NCI-H2081 treated with DMSO at 0.1 percent for 48 hours (cell line): ENCODE measurements at places on chromosomes 5 and 9.

DNA sequence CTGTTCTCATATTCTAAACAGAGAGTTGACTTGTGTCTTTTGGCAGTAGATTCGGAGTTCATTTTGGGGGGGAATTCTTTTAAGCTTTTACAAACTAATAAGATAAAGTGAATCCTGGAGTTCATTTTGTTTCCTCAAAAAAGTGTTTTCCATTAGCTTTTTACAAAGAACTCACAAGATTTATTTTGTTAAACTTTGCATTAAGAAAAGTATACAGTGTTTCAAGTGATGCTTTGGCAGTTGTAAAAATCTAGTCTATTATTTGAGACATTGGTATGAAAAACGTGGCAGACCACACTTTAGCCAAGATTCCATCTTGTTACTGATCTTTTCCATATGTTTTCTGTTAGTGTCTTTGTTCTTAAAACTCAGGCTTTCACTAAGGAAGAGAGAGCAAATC lies 1.2 kb upstream of the OMD start:
- DNase-seq, result no peak

DNA sequence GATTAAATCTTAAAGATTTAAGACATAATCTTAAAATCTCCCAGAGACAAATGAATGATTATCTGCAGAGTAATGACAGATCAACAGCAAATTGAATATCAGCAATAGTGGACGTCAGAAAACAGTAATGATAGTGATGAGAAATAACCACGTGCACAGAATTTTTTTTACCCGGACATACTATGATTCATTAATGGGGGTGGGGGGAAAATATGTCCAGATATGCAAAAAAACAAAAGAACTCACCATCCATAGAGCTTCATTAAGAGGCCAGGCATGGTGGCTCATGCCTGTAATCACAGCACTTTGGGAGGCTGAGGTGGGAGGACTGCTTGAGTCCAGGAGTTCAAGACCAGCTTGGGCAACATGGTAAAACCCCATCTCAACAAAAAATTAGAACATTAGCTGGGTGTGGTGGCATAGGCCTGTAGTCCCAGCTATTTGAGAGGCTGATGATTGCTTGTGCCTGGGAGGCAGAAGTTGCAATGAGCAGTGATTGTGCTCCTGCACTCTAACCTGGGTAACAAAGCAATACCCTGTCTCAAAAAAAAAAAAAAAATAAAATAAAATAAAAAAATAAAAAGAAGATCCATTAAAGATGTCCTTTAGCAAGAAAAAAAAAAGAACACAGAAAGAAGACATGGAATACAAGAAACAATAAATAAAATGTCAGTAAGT lies 30.9 kb upstream of the SHOC1 start:
- DNase-seq, result no peak

- no peak for DNase-seq
Measured at GRCh38 chr9:137412431-137412830, 10.5 kb downstream of the EXD3 start.

GRCh38 chr5:90866333-90866732 lies 307.7 kb downstream of the ADGRV1 start:
- no peak for DNase-seq

- DNase-seq, result no peak
Measured at GRCh38 chr9:113796646-113797426, 79.3 kb upstream of the ZNF618 start.

- no peak for DNase-seq
Measured at GRCh38 chr5:56612759-56613158, 202.6 kb upstream of the MAP3K1 start.

- no peak for DNase-seq
Measured at GRCh38 chr5:170181902-170182301, 50.9 kb upstream of the C5orf58 start.

DNA sequence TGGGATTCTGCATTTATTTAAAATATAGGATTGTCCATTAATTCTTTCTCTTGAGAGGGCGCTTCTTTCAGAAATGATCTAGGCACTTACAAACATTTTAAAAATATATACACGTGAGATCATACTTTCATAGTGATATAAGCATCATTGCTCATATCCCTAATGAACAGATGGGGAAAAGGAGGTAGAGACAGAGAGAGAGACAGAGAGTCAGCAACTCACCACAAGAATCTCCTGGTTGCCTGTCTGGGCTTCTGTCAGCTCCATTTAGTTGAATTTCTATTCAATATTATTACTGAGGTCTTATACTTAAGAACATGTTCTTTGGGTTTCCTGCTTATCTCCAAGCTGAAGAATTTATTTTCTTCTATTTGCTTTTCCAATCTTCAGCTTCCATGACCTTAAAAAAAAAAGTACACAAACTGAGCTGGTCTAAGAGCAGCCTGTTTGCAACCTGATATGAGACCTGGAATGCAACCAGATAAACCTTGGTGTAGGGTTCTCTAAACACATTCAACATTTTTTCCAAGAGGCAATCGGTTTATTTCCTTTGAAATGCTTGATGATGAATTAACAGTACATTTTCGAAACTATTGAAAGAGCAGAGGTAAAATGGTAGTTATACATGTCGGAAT lies 51.6 kb upstream of the LIFR start:
- DNase-seq, result no peak

- no peak for DNase-seq
Measured at GRCh38 chr5:83401122-83401731, 70.3 kb upstream of the VCAN start.

DNA sequence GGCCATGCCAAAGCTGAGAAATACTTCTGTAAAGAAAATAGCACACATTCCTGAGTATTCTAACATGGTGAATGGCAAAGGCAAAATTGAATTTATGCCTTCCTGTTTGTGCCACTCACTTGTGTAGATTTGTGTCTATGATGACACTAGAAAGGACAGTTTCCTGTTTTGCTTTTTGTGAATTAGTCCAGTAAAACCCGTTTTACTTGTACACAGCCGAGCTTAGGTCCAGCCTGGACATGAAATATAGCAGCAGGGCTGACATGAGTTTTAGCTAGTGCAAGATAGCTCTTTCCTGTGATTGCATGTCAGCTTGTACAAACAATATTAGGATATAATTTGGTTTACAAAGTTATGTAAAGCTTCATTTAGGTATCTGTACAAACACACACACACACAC lies 1891.7 kb upstream of the WWC1 start:
- no peak for DNase-seq

GRCh38 chr9:134644725-134645606 lies 3.4 kb downstream of the COL5A1 start:
- DNase-seq, result no peak

DNA sequence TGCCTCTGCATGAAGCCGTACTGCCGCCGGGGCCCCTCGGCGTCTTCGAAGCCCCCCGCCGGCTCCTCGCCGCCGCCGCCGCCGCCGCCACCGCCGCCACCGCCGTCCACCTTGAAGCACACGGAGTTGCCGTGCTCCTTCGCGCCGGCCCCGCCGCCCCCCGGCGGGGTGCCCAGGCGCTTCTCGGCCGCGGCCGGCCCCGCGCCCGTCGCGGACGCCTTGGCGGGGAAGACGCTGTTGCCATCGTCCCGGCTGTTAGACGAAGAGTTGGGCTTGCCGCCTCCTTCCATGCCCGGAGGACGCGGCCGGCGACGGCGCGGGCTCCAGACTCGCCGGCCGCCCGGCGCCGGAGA lies 400 bp downstream of the HCN1 start:
- DNase-seq, result no peak

GRCh38 chr9:99778308-99778707 lies 43.4 kb upstream of the NR4A3 start:
- DNase-seq, result no peak

GRCh38 chr5:117414926-117415325 lies 840.3 kb upstream of the SEMA6A start:
- DNase-seq, result no peak

- no peak for DNase-seq
Measured at GRCh38 chr9:134404376-134405358, 78.4 kb downstream of the RXRA start.

- DNase-seq, result no peak
Measured at GRCh38 chr5:171162596-171162995, 146.5 kb upstream of the TLX3 start.

- no peak for DNase-seq
Measured at GRCh38 chr5:84403773-84404172, 19.1 kb upstream of the EDIL3 start.

GRCh38 chr9:86406366-86406765 lies 52.2 kb upstream of the TUT7 start:
- DNase-seq, result no peak

- DNase-seq, result no peak
Measured at GRCh38 chr5:148090773-148091250, 27.0 kb downstream of the SPINK5 start.

DNA sequence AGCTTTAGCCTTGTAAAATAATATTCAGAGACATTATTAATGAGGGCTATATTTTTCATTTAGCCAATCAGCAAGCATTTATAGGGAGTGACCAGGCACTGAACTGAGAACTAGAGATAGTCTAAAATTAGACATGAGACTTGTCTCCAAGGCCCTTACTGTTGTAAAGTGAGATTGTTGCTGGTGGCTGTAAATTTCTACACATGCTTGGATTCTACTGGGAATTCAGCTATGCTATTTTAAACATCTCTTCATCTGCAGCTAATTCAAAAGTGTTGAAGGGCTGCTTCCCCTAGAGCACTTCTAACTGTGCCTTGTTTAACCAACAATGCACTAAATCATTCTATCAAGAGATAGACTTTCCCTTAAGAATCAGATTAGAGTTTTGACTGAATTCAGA lies 67.4 kb downstream of the CHSY3 start:
- DNase-seq, result no peak

GRCh38 chr5:133924221-133924920 lies 44.1 kb downstream of the C5orf15 start:
- DNase-seq, result no peak

DNA sequence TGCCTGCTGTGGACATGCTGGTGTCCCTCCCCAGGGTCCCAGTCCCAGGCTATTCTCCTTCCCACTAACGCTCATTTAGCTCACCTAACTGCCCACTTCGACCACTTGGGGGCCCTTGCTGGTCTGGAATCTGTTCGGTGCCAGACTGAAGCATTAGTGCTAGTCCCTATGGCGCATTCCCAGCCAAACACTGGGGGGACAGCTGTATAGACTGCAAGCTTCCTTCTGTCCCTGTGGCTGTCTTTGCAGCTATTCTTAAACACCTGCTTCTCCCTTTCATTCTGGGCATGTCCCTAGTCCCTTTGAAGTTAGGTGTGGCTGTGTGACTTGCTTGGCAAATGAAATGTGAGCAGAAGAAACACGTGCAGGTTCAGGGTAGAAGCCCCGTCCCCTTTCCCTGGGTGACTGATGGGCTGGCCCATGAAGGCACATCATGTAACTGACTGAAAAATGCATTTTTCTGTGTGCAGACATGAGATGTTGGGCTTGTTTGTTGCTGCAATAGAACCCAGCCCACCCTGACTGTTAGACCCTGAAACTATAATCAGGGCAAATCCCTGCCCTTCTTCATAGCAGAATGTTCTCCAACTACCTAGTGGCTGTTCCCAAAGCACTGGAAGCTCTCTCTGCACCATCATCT lies 134.4 kb downstream of the BARX1 start:
- no peak for DNase-seq

- no peak for DNase-seq
Measured at GRCh38 chr5:8840237-8840636, 705.6 kb downstream of the SEMA5A start.

- no peak for DNase-seq
Measured at GRCh38 chr9:115923903-115924668, 229.5 kb upstream of the PAPPA start.

DNA sequence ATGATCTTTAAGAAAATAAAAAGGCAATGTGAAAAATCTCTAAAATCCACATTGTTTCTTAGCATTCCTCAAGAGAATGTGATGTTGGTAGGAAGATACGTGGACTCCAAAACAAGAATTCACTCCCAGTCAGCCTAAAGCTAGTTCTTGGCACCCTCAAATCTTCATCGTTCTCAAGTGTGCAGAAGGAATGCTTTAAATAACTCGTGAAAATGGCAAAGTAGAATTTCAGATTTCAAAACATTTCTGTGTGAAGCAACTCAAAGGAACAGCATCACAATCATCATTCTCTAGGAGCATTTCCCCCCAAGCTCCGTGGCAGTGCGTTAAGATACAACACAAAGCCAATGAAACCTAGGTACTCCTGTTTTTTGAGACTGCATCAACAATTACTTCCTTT lies 185.1 kb upstream of the DMAC1 start:
- no peak for DNase-seq

- no peak for DNase-seq
Measured at GRCh38 chr5:179749857-179750508, 17.4 kb downstream of the MAML1 start.

DNA sequence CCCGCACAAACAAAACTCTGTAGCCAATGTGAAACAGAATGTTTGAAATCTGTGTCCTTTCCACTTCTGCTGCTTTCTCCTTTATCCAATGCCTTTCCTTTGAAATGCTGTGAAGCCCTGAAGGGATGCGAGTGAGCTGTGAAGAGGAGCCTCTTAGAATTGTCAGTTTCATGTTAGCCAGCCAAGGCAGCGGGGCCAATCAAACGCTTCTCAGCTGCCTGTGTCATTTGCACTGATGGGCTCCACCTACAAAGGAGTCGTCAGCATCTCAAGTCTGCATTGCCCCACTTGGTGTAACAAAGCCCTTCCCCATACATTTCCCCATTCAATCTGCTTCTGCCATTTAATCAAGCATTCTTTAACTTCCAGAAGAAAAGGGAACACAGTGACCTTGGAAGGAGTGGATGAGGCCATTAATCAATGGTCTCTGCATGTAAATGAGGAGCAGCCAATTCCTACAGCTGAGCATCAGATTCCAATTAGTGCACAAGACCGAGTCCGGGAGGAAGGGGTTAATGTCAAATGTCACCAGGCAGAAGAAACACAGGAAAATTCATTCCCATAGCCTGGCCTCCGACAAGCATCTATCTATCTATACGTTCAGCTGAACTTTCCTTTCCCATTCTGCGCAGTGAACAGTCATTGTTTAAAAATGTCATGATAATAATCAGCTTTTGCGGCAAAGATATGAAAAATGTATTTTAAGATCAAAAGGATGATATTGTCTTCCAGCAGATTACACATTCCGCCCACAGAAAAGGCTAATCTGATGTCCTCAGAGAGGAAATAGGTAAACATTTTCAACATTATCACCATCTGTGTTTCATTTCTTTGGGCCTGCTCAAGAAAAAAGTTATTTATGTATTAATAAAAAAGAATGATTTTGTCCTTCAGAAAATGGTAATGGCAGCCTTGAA lies 154.6 kb downstream of the FSTL4 start:
- no peak for DNase-seq

- no peak for DNase-seq
Measured at GRCh38 chr5:175823731-175824525, 47.5 kb upstream of the CPLX2 start.

GRCh38 chr9:127210851-127211730 lies 53.5 kb upstream of the GARNL3 start:
- DNase-seq, result no peak
